NCI-H748 treated with DMSO at 0.1 percent for 48 hours (cell line): ENCODE measurements at places on chromosomes 12 and 14.

- peak; percentile 15 for DNase-seq
Observed at GRCh38 chr12:131893605-131894312, 663 bp upstream of the ULK1 start.

GRCh38 chr12:562634-563033 is 100.6 kb downstream of the NINJ2 start:
- no peak for DNase-seq

- DNase-seq: no peak
Observed at GRCh38 chr12:26252946-26253345, 57.6 kb downstream of the SSPN start.

- no peak for DNase-seq
Observed at GRCh38 chr14:98408024-98408555, 863.9 kb downstream of the BCL11B start.
